ENCODE measurements at places on chromosomes 1 and 21.
A peak's percentile ranks its signal among the peaks of the same experiment; 100 is the strongest.

- no peak for DNase-seq
Measured at GRCh38 chr1:224506141-224506814, 71.7 kb upstream of the WDR26 start.

GRCh38 chr1:245148861-245149260, 5.9 kb upstream of the KIF26B start:
- DNase-seq: no peak

DNA sequence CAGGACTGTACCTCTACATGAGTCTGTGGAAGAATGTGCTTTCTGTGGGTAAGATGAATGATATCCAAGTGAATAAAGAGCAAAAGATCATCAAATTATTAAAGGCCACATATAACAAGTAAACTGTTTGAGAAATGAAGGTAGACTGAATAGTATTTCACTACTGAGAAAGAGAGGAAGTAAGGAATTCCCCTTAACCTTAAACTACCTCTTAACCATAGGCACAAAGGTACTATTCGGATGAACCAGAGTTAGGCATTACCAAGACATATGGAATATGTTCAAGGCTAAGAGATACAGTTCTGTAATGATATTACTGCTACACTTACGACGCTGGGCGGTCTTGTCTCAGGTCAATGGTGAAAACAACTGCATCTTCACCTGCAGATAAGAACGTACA, 25.5 kb downstream of the DCAF8 start:
- DNase-seq: no peak

DNA sequence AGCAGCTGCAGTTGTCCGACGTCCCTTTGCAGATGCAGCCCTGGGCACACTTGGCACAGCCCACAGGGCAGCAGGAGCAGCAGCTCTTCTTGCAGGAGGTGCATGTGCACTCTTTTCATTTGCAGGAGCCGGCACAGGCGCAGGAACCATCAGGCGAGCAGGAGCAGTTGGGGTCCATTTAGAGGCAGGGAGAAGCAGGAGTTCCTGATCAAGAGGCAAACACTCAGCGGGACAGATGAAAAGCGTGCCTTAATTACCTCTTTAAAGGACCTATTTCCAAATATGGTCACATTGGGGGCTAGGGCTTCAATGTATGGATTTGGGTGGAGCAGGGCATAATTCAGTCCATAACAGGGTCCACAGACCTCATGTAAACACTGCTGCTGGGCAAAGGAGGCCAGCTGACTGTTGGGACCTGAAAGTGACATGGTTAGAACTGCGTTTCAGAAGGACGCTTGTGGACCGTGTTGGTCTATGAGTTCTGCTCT, 4.3 kb upstream of the CPLANE2 start:
- no peak for DNase-seq

DNA sequence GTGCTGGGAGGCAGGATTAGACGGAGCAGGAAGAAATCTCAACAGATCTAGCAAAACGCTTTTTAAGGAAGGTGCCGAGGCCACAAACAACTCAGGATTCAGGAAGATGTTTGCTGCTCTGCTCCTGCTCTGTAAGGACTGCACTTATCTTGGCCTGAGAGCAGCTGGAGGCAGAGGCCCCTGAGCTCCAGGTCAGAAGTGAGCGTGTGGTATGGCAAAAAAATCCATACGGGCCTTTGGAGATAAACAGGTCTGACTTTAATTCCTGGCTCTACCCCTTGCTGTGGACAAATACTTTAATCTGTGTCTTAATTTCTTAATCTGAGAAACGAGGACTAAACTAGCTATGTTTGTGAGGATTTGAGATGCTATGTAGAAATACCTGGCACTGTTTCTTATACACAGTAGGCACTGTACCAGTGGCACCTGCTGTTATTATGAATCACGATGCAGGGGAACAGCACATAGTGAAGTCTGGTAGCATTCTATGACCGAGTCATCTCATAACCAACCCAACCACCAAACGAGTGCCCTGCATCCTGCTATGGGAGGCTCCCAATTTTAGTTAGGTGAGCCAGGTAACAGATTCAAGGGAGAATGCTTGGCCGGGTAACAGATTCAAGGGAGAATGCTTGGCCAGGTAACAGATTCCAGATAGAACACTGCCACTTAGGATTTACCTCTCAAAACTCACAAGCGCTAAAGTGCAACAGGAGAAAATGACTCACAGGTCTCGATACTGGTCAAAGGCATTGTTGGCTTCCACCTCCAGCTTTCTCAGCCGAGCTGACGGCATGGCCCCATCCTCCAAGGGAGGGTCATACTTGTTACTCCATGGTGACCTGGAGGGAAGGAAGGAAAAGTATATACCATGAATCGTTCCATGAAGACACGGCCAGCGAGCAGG, 65.9 kb downstream of the SLC66A1 start:
- DNase-seq: no peak

DNA sequence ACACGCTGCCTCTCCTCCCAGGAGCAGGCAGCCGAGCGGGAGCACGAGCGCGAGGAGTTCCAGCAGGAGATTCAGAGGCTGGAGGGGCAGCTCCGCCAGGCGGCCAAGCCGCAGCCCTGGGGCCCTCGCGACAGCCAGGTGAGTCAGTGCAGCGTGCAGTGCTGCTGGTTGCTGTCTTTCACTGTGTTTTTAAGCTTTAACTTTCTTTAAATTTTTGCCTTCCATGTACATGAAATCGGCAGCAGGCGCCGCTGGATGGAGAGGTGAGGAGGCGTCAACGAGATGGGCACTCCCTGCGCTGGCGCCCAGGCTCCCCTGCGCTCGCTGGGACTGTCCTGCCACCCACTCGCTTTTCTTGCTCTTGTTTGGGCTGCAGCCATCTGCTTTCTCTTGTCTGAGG, 60.7 kb upstream of the DIP2A start:
- no peak for DNase-seq

GRCh38 chr21:39386194-39386593, 37.3 kb upstream of the HMGN1 start:
- DNase-seq: no peak

- no peak for DNase-seq
Measured at GRCh38 chr1:56137090-56137489, 442.3 kb downstream of the PLPP3 start.

- no peak for DNase-seq
Measured at GRCh38 chr1:195886000-195886399, 722.2 kb downstream of the KCNT2 start.

DNA sequence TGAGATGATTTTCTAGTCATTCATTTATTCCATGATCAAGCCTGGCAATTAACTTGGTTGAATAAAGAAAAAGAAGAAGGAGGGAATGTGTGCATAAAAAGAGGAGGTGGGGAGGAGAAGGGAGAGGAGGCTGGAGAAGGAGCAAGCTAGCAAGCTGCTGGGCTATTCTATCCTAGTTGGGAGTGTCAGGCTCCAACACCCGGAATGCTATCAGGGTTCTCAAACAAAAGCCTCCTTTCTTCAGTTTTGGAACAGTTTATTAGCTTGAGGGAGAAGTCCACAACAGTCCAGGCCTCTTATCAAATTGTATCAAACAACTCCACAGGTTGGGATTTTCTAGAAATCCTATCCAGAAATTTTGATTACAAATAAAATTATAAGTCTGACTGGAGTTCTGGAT, 80.0 kb downstream of the BCAR3 start:
- no peak for DNase-seq

DNA sequence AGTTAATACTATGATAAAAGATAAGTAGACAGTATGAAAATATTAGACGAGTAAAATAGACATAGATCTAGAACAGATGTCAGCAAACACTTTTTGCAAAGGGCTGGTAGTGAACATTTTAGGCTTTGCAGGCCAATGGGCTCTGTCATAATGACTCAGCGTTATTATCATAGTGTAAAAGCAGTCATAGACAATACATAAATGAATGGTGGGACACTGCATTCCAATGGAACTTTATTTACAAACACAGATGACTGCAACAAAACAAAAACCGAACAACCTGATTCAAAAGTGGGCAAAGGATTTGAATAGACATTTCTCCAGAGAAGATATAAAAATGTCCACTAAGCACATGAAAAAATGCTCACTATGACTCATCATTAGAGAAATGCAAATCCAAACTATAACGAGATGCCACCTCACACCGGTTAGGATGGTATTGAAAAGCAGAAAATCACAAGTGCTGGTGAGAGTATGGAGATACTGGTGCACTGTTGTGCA, 7.3 kb downstream of the GSTM5 start:
- DNase-seq: no peak

DNA sequence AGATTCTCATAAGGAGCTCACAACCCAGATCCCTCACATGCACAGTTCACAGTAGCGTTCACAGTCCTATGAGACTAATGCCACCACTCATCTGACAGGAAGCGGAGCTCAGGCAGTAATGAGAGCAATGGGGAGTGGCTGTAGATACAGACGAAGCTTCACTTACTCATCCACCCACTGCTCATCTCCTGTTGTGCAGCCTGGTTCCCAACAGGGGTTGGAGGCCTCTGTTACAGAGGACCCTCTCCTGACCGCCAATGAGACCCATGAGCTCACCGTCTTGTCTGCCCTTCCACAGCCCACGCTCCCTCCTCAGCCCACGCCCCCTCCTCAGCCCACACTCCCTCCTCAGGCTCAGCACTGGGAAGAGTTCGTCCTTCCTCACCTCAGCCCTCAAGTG, 39.6 kb downstream of the RSPH1 start:
- DNase-seq: peak; percentile 59

DNA sequence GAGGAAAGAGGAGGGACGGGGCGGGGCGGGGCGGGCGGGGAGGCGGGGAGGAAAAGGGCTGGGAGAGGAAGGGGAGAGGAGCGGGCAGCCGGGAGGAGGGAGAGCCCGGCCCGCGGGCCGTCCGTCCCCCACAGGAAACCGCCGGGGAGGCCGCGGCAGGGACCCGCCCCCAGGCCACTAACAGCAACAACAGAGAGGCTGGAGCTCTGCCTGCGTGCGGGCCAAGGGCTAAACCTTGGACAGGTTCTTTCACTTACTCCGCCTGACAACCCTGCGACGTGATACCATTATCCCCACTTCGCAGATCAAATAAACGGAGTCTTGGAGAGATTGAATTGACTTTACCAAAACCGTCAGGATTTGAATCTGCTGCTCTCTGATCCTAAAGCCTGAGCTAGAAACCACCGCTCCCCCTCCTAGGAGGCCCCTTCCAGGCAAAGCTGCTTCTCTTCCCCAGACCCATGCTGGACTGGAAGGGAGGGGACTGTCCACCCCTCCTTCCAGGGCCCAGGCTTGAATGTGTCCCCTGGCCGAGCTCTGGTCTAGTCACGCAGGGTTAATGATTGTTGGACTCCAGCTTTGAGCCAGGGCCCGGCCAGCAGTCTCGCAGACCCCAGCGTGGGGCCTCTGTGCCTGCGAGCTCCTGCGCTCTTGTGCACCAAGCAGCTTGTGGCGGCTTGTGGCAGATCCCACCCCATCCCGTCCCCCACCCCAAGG, at the start of gene EVA1B:
Gene EVA1B (minus strand): TSS at position 10 of the 717 bp plus-strand sequence. CDS start 608 bp downstream, outside the sequence.
- DNase-seq: peak; percentile 73

- no peak for DNase-seq
Measured at GRCh38 chr21:41234569-41234968, 66.6 kb downstream of the BACE2 start.

DNA sequence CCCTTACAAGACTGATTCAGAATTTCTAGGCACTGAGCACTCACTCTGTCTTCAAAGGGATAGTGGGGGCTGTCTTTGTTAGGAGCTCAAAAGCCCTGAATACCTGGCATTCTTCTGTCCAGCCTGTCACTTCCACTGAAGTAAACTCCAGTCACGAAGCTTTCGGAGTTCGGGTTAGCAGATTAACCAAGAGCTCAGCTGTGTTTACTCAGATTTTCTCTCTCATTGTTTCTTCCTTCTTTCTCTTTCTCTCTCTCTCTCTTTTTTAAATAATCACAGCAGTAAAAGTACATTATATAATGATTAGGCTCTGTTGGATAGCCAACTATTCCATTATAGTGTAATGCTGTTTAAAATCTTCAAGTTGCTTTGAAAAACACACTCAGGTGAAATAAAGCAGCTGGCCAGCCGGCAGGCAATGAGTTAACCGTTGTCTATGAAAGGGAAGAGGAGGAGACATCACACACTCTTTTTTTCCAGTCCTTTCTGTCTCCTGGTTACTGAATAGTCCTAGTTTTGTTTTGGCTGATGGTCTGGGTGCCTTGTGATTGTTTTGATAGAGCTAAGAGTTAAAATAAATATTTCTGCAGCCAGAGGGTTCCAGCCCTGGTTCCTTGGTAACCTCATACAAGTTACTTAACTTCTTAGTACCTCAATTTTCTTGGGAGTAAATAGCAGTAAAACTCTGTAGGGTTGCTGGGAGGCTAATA, 89.8 kb downstream of the ADSS2 start:
- DNase-seq: no peak

- DNase-seq: no peak
Measured at GRCh38 chr1:54510715-54511270, 37.2 kb upstream of the ACOT11 start.

DNA sequence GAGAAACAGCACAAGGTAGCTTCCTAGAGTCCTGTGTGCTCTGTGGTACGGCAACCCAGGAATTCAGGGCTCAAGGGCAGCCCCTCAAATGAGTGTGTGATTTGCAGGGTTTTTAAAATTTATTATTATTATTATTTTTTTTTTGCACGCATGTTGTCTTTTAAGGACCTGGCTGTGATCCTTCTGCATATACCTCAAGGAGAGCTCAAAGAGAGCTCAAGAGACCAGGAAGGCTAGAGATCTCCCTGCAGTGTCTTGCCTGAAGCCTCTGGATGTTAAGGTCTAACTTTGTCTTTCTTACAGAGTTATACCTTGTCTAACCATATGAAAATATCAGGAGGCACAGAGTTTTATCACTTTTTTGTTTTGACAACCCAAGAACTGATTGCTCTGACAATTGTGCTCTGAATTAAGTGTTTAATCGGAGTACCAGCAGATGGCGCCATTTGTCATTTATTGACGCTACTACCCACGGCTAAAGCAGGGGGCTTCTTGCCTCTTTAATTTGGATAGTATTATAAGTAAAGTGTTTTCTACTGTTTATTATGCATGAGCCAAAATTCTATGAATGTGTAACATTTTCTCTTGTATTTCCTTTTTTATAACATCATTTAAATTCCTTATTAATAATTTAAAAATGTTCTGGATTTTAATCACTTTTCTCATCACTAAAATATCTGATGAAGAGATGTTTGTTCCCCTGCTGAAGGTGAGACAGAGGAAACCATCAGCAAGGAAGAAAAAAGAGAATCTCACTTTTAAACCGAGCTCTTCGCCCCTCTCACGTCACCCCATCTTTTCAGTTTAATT, 35.8 kb upstream of the LMO4 start:
- DNase-seq: peak; percentile 71

DNA sequence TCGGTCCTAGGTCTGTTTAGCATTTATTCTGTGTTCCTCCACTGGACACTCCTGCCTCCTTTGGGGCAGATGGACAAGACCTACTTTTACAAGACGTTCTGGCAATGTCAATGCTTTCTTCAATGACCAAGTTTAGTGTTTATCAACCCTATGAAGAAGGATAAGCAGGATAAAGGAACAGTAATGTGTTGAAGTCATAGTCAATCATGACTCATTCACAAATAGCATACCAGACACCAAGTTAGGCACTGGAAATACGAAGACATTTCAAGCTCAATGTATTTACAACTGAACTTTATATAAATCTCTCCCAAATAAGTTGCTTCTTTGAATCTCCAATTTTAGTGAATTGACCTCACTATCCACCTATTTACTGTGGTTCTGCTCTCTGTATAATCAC, 4.8 kb upstream of the SLC35D1 start:
- DNase-seq: no peak

GRCh38 chr1:209647156-209647555, 5.1 kb downstream of the LAMB3 start:
- DNase-seq: no peak

Measured in Kasumi-1 (cell line).